Cortex of kidney (tissue), 1 donor: ENCODE measurements at places on chromosomes 5 and 9.

- no peak for DNase-seq
These were observed 617.2 kb downstream of the PDE4D start for GRCh38 chr5:59276325-59276675.

- DNase-seq, result no peak
These were observed 47.0 kb downstream of the CCDC125 start for GRCh38 chr5:69285448-69286116.

DNA sequence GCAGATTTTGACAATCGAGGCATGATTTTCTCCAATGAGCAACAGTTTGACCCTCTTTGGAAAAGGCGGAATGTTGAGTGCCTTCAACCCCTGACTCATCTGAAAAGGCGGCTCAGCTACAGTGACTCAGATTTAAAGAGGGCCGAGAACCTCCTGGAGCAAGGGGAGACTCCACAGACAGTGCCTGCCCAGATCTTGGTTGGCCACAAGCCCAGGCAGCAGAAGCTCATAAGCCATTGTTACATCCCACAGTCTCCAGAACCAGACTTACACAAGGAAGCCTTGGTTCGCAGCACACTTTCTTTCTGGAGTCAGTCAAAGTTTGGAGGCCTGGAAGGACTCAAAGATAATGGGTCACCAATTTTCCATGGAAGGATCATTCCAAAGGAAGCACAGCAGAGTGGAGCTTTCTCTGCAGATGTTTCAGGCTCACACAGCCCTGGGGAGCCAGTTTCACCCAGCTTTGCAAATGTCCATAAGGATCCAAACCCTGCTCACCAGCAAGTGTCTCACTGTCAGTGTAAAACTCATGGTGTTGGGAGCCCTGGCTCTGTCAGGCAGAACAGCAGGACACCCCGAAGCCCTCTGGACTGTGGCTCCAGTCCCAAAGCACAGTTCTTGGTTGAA lies 13.6 kb downstream of the PTPDC1 start:
- no peak for DNase-seq

- no peak for DNase-seq
These were observed 18.3 kb downstream of the RICTOR start for GRCh38 chr5:39055768-39056398.

- no peak for DNase-seq
These were observed 11.7 kb downstream of the STC2 start for GRCh38 chr5:173316339-173317020.

- DNase-seq, result no peak
These were observed 378.2 kb downstream of the ACTL7B start for GRCh38 chr9:108477529-108478006.

DNA sequence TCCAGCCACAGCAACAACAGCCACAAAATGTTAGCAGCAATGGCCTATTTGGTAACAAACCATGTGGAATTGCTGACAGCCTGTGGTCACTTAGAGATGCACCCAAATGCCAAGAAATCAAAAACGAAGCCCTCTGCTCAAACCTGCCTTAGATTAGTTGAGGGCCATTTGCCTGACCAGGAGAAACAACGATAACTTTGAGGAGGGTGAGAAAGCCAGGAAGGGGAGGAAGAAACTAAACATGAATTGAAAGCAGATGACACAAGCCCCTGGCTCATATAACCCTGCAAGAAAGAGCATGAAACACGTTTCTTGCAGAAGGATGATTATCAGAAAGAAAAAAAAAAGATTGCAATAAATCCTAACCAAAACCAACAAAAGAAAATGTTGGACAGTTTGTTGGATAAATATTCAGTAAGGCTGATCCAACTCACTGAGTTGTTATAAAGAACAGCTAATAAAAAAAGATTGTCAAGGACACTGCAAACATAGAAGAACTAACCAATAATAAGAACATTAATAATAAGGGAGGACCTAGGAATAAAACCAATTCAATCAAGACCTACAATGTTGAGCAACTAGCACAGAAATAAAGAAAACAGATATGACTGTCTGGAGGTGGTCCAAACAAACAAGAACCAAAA lies 140.5 kb upstream of the SLC30A5 start:
- DNase-seq, result no peak

GRCh38 chr5:15521381-15522186 lies 21.6 kb downstream of the FBXL7 start:
- DNase-seq, result no peak

DNA sequence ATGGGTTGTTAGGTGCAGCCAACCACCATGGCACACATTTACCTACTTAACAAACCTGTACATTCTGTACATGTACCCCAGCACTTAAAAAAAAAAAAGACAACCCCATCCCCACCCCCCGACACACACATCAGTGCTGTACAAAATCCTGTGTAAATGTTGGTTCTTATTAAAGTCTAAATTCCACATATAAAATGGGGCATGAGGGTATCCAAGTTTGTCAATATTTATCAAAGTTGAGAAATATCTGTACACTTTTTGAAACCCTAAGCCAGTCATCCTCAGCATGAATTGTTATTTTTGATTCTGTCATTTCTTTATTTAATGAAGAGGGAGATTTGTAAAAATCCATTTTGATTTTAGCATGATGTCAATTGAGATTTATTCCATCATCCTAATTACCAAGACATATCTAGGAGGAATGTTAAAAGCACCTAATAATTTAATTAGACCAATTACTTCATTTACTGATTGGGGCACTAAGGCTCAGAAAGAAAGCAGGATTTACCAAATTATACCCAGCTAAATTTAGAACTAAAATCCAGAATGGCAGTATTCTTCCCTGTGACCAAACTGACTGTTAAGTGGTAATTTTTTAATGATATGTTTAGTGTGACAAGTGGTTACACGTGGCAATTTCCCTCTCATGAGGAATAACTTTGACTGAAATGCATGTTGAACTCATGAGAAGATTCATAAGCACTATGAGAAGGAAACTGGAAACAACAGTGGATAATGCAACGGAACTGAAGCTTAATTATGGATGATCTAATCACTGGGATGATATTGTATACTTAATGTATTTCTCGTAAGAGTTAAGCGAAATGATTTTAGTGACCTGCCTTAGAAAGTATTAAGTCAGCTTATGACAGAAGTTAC lies 195.9 kb downstream of the SGCD start:
- DNase-seq, result no peak

DNA sequence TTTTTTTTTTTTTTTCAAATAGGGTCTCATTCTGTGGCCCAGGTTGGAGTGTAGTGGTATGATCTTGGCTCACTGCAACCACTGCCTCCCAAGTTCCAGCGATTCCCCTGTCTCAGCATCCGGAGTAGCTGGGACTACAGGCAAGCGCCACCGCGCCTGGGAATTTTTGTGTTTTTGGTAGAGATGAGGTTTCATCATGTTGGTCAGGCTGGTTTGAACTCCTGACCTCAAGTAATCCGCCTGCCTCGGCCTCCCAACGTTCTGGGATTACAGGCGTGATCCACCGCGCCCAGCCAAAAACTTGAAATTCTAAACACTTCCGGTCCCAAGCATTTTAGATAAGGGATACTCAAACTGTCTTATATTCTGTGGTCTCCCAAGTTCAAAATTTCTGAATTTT lies 718.9 kb upstream of the MEF2C start:
- no peak for DNase-seq

GRCh38 chr9:124471761-124472160 lies 21.5 kb downstream of the ADGRD2 start:
- DNase-seq, result no peak

GRCh38 chr9:18457510-18457909 lies 16.4 kb upstream of the ADAMTSL1 start:
- DNase-seq, result no peak

GRCh38 chr5:80291761-80292160 lies 28.0 kb upstream of the SPZ1 start:
- DNase-seq, result no peak

GRCh38 chr9:136545692-136545964 lies 220 bp downstream of the NOTCH1 start:
- DNase-seq, result no peak

GRCh38 chr9:21252721-21253547 lies 13.1 kb upstream of the IFNA14 start:
- DNase-seq, result no peak

- DNase-seq, result no peak
These were observed 8.8 kb downstream of the GRIN1 start for GRCh38 chr9:137147793-137148160.

GRCh38 chr5:55600497-55601203 lies 65.9 kb upstream of the PLPP1 start:
- DNase-seq, result no peak

DNA sequence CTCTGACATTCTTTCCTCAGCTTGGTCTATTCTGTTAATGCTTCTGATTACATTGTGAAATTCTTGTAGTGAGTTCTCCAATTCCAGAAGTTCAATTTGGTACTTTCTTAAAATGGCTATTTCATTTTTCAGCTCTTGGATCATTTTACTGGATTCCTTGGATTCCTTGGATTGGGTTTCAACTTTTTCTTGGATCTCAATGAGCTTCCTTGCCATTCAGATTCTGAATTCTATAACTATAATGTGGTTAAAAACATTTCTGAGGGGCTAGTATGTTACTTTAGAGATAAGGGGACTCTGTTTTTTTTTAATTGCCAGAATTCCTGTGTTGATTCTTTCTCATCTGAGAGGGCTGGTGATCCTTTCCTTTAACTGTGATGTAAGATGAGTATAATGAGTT lies 136.4 kb downstream of the MCTP1 start:
- no peak for DNase-seq

- DNase-seq, result peak; percentile 34
These were observed at the start of gene SEC24A for GRCh38 chr5:134648425-134649162. SEC24A (plus strand) TSS chr5:134648785; CDS start chr5:134649077, 292 bp downstream.

DNA sequence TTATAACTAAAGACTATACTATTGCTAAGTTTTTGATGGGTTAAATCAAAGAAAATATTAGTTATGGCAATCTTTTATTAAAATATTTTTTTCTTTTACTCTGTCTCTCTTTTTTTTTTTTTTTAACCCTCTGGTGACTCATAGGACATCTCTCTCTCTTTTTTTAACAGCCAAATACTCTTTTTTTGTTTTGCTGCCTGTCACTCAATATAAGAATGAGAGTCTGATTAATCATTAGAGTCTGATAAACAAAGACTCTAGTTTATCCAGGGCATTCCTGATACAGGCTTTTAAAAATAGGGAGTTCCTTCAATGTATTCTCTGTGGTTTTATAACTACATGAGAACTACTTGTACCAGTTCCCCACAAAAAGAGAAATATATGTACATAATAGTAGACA lies 77.3 kb downstream of the SLC38A9 start:
- DNase-seq, result no peak

GRCh38 chr9:96574931-96575351 lies 44.7 kb downstream of the CDC14B start:
- DNase-seq, result no peak

DNA sequence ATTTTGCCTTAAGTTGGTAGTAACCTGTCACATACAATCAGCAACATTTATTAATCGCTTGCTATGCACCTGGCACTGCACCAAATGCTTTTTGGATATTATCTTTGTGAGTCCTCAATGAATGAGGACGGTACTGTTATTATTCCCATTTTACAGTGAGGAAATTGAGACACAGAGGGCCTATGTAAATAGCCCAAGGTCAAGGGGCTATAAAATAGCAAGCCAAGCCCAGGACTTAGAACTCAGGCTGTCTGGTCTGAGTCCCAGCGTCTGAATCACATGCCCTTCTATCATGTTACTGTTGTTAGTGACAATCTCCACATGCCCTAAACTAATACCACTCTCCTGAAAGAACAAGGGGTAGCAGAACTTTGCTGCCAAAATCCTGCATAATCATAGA lies 60.0 kb downstream of the ERAP1 start:
- no peak for DNase-seq

GRCh38 chr5:56055287-56055686 lies 60.5 kb upstream of the IL6ST start:
- DNase-seq, result no peak

GRCh38 chr5:174327317-174327864 lies 281.9 kb downstream of the NSG2 start:
- DNase-seq, result no peak

DNA sequence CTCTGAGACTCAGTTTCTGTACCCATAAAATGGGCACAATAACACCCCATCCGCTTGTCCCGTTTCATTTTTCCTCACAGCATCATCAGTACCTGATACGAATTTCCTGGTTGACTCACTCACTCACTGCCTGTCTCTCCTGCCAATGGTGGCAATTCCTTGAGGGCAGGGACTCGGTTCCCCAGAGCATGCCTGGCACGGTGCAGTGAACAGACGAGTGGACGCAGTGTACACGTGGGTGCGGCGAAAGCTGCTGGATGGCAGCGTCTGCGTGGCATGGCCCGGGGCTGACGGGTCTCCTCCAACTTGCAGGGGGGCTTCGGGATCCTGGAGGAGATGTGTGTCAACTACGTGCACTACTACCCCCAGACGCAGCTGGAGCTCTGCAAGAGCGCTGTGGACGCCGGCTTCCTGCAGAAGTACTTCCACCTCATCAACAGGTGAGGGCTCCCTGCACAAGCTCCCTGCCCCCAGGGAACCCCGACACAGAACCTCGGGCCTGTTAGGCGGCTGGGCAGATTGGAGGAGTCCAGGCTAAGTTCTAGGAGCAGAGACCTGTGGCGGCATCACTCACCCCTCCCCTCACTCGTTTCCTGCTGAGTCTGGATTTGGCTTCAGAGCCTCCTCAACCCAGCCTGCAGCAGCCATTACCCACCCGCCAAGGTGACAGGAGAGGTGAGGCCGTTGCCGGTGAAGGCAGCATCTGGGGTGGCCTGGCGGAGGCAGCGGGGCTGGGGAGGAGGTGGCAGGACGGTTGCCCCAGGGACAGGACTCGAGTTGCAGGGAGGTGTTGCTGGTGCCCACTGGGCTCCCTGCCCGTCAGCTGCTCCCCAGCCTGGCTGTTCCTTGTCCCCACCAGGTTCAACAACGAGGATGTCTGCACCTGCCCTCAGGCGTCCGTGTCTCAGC lies 20.3 kb downstream of the DBH start:
- no peak for DNase-seq

- DNase-seq, result no peak
These were observed 13.6 kb upstream of the PRSS3 start for GRCh38 chr9:33781736-33782135.

DNA sequence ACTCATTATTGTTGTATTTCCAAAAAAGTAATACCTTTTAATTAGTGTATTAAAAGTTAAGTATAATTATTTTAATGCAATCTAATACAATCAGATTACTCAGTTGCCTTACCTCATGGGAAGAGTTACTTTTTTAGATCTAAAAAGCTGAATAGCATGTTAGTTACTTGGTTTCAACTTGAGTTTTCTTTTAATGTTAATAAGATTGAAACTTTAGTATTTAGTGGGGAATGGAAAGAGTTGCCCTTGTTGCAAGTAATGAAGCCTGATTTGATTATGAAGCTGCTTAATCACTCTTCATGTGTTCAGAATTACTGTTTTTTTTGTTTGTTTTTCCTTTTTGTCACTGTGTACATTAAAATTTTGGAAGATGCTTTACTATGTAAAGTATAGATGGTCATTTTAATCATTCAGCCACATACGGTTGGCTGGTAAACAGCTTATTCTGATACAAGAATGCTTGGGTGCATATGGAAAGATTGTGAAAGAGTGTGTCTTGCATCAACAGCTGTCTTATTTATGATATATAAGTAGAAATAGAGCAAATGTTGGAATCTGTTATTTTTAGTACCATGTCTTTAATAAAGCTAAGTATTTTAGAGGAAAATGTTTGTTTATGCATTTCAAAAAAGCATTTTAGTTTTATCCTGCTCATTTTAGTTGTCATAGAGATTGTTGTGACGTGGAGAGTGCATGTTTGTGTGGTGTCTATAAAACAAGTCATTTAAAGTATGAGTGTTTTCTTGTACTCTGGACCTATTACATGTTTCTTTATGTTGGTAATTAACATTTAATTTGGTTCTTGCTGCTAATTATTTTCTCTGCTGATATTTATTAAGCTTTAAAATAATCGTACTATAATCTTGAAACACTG lies 36.4 kb downstream of the SREK1 start:
- no peak for DNase-seq
